Chondrocyte (in vitro differentiated cells): ENCODE measurements at places on chromosomes 16 and 17. TPM values are rescaled to one million over a fixed set of nuclear protein-coding genes. Genes with fewer than 3 reads are reported as not detected.

DNA sequence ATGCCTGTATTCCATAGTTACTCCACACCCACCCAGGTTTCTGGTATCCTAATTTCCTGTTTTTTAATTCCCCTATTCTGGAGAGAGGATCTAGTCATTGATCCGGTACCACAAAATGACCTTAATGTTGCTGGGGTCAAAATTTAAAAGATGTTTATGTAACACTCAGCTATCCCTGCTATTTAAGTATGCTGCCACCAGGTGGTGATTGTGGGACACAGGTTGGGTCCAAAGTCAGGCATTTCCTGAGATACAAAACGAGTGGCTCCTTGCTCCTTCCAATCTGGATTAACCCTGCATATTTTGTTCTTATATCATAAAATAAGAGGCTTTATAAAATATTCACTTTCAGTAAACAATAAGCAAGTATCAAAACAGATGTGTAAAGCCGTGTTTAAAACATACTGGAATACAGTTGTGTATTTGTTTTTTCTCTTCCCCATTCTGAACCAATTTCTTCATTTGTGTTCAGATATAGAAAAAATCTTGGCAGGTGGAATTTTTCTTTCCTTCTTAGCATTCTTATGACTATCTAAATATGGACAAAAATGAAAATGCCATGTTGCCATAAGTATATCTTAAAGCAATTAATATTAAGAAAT, 16.3 kb downstream of the HS3ST4 start:
- DNase-seq, result no peak

DNA sequence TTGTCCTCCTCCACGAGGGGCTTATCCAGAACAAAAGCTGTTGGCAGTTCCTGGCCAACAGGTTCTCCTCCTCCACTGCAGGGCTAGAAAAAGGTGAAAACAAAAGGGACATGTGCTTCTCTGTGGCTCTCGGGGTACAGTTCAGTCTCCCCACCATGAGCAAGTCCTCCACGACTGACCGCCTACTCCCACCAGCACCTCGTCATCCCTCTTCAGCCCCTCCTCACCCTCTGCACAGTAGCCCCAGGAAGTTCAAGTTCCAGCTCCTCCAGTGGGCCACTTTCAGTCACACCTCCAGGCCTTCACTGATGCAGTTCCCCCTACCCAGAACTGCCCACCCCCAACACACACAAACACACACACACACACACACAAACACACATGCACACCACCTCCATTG, 19.4 kb downstream of the KRT9 start:
- DNase-seq, result no peak

DNA sequence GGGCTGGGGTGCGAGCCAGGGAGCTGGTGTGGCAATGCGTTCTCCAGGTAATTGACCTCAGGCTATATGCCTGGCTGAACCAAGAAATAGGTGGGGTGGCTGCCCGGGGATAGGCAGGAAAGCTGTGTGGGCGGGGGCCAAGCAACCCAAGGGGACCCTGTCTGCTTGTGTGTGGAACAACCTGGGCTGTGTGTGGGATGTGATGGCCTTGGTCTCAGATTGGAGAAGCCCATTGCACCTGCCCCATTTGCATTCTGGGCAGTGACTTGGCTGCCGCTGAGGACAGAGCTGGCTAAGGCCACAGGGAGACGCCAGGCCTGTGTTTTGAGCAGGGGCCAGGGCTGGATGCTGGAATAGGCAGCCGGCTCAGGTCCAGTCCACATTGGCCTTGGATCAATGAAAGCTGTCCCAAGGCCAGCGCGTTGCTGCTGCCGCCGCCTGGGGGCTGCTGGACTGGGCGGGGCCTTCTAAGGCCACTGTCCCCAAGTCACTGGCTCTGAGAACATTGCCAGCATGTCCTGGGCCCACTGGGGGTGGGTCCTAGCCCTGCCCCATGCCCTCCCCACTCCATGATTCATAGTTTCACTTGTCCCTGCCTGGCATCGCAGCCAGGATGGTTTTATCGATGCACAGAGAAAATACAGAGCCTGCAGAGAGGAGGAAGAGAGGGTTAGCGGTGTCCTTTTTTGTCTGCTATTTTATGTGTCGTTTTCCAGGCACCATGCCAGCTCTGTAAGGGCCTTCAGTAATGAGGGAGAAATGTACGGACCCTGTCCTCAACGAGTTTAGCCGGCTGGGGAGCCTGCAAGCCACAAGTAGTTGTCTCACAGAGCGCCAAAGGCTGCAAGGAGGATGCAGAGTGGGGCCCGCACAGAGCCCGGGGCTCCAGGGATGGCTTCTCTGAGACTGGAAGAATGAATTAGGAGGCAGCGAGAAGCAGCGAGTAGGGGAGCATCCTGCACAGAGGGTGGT, 43.9 kb downstream of the NKD1 start:
- peak; percentile 44 for DNase-seq

- no peak for DNase-seq
These were observed 298.9 kb upstream of the IRX5 start for GRCh38 chr16:54631782-54632181.

DNA sequence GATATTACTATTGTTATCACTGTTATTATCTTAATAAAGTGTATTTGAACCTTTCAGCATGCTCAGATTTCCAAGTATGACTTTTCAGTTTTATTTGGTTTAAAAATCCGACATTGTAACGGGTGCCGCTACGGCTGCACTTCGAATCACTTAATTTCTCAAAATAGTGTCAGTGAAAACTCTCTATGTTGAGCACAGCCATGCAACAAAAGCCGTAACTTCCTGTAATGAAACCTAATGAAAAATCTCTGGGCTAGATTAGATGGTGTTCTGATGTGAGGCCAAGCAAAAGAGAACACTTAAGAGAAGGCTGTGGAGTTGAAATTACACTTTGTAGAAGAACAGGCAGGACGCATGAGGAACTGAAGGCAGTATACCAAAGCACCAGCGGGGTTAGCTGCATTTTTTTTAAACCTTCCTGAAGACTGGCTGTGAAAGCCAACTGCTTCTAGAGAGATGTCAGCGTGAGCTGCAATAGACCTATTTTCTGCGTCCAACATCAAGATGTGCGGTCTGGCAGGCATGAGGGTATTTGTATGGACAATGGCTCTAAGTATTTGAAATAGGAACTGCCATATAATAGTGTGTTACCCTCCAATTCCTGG, 1545.0 kb upstream of the GOT2 start:
- no peak for DNase-seq

- DNase-seq, result peak; percentile 33
These were observed 40.0 kb downstream of the IL21R start for GRCh38 chr16:27441998-27442397.

GRCh38 chr16:88673716-88674379, 11.0 kb upstream of the MVD start:
- no peak for DNase-seq

- no peak for DNase-seq
These were observed 15.3 kb downstream of the TBCD start for GRCh38 chr17:82767041-82767754.

Gene ARL17A
- total RNA-seq, result 7.9 to 12.0 TPM (median 8.1 TPM) in 3 replicates

- DNase-seq, result no peak
These were observed 84.9 kb downstream of the RPA1 start for GRCh38 chr17:1914661-1915083.

Gene SLC38A8
- total RNA-seq, result not detected in 3 replicates

DNA sequence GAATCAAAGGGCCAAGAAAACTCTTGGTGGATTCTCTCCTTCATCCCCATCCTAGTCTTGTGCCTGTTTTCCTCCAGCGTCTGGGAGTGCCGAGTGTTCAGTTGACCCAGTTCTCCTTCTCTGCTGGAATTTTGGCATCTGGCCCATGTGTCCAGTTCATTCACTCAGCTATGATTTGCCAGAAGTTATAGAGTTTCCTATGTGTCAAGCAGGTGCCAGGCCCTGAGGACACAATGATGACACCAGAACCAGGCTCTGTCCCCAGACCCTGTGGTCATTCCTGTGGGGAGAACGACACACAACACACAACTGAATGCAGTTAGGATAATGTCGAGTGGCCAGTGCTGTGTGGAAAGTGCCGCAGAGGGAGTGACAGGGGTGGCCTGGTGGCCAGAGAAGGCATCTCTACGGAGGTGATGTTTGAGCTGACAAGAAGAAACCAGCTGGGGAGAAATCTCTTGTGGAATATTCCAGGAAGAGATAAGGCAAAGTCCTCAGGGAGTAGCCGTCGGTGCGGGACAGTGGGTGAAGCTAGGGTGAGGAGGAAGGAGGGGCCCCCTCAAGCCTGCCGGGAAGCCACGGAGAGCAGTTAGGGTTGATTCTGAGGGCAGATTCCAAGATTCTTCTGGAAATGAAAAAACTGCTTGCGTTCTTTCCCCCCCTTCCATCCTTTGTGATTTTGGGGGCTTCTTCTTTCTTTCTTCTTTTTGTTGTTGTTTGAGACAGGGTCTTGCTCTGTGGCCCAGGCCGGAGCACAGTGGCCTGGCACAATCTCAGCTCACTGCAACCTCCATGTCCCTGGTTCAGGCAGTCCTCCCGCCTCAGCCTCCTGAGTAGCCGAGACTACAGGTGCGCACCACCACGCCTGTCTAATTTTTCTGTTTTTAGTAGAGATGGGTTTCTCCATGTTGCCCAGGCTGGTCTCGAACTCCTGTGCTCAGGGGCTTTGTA, 35.8 kb upstream of the IL34 start:
- no peak for DNase-seq

- DNase-seq, result no peak
These were observed 71.8 kb downstream of the ZNF18 start for GRCh38 chr17:11925262-11926021.

DNA sequence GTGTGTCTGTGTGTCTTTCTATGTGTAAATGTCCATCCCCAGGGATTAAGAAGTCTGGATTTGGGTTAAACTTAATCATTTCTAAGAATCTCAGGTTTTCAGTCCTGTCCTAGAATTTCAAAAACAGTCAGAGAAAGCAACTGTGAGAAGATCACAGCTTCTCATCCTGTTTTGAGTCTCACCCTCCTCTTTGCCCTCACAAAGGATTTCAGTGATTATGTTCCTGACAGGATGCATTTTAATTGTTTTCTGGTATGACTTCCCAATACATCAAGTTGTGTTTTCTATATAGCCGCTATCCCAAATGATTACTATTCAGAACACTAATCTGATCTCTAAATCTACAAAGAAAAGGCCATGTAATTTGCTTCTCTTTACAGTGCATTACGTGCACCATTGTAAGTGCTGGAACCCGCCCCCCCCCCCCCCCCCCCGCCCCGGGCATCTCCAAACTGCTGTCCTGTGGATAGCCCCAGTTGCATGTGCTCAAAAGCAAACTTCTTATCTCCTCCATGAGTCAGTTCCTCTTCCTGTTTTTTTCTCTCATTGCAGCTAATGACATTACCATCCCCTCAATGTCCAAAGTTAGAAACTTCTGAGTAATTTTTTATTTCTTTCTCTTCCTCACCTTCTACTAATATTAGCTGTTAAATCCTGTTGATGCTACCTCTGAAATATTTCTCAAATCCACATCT, 73.9 kb downstream of the CDH13 start:
- no peak for DNase-seq

- DNase-seq, result no peak
These were observed 31.2 kb downstream of the MMD start for GRCh38 chr17:55390364-55390977.

DNA sequence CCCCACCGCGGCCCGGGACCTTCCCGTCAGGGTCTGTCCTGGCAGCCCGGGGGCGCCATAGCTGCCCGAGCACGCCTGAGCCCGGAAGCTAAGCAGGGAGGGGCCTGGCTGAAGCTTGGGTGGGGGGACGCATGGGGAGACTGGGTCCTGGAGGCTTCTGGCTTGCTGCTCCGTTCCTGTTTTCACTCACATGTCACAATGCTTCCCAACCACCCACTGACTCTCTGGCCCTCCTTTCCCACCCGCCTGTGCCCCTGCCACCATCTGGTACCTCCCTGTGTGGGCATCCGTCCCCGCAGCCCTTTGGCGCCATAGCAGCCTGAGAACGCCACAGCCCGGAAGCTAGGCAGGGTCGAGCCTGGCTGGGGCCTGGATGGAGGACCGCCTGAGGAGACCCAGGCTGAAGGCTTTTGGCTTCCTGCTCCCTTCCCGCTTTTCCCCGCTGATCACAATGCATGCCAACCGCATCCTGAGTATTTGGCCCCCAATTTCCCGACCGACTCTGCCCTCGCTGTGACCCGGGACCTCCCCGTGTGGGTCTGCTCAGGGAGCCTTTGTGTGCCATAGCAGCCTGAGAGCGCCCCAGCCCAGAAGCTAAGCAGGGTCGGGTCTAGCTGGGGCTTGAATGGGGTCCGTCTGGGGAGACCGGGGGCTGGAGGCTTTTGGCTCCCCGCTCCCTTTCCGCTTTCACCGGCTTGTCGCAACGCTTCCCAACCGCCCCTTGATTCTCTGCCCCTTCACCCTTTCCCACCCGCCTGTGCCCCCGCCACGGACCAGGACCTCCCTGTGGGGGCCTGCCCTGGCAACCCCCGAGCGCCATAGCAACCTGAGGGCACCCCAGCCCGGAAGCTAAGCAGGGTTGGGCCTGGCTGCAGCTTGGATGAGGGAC, 2290.1 kb downstream of the TP53TG3F start:
- DNase-seq, result peak; percentile 84

DNA sequence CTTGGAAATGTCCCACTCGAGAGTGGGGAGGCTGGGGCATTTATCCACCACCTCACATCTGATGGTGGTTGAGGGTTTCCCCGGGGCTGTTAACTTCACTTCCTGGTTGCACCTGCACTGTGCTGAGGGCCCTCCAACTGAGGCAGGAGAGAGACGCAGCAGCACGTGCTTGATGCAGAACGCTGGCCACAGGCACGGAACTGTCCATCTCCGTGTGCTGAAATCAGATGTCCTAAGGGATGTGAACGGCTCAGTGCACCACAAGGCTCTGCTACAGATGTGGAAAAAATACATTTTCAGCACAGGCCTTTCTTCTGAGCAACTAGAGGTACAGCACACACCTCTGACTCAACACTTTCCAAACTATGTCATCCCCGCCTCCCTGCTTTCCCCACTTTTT, 114.8 kb upstream of the C16orf82 start:
- DNase-seq, result no peak

GRCh38 chr17:75832652-75833400, 11.4 kb downstream of the UNC13D start:
- no peak for DNase-seq

DNA sequence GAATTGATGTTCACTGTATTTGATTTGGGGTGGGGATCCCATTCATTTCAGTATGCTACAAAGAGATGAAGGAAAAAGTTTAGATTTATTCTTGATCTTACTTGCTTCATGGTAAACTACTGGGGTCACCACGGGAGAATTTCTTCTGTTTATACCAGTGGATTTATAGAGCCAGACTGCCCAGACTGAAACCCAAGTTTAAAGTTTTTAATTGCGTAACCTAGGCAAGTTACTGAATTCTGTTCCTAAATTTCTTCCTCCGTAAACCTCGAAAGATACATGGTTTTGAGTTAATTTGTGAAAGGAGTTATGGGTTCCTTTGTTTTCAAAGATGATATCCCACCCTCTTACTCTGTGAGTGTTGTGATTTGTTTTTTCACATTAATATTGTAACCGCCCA, 26.4 kb downstream of the PIGL start:
- DNase-seq, result no peak

Gene CD300H
- total RNA-seq, result not detected in 3 replicates

Gene CA5A
- total RNA-seq, result not detected in 3 replicates

- DNase-seq, result no peak
These were observed 9.8 kb downstream of the MILR1 start for GRCh38 chr17:64458756-64459155.

GRCh38 chr17:45820052-45820780, 24.5 kb upstream of the SPPL2C start:
- DNase-seq, result no peak

GRCh38 chr17:81074875-81075274, 39.9 kb downstream of the BAIAP2 start:
- no peak for DNase-seq

GRCh38 chr16:4347010-4347409, 4.1 kb downstream of the PAM16 start:
- DNase-seq, result no peak
